ENCODE measurements at places on chromosomes 5 and 9.
A peak's percentile ranks its signal among the peaks of the same experiment; 100 is the strongest.

DNA sequence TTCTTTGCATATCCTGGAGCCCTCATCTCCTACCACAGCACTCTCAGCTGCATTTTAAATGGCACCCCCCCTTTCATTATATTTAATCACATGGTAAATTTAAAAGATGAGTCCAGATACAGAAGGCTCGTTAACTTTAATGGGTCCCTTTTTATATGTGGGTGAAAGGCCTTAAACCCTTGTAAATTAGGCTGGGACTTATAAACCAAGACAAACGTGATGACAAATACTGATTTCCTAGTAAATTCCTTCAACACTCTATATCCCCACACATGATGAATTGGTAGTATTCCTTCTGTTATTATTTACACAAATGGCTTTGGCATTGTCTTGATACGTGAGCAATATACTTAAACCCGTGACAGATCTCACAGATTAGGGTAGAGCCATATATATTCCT is 210.6 kb downstream of the CAAP1 start:
- DNase-seq: no peak

- DNase-seq: no peak
These were observed 141.3 kb upstream of the ALDH1B1 start for GRCh38 chr9:38251036-38251860.

GRCh38 chr9:104934691-104935500 is 6.9 kb upstream of the ABCA1 start:
- no peak for DNase-seq

DNA sequence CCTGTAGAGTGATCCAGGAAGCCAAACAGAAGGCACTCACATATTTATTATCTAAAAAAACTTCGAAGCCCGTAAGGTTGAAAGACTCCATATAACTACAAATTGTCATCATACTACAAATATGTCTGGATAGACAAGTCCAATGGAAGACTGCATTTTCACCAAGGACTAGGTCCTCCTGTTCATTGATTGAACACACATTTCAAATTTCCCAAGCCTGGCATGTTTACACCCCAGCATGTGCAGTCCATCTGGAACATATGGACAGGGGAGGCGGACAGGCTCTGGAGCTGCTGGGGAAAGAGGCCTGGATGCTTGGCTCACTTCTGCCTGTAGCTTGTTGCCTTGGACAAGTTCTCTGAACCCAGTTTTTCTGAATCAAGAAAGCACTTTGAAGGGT is 378.7 kb downstream of the ENC1 start:
- no peak for DNase-seq

GRCh38 chr5:158470764-158471534 is 612.0 kb upstream of the CLINT1 start:
- DNase-seq: no peak

GRCh38 chr9:114386886-114387679 is 699 bp downstream of the AKNA start:
- DNase-seq: no peak

DNA sequence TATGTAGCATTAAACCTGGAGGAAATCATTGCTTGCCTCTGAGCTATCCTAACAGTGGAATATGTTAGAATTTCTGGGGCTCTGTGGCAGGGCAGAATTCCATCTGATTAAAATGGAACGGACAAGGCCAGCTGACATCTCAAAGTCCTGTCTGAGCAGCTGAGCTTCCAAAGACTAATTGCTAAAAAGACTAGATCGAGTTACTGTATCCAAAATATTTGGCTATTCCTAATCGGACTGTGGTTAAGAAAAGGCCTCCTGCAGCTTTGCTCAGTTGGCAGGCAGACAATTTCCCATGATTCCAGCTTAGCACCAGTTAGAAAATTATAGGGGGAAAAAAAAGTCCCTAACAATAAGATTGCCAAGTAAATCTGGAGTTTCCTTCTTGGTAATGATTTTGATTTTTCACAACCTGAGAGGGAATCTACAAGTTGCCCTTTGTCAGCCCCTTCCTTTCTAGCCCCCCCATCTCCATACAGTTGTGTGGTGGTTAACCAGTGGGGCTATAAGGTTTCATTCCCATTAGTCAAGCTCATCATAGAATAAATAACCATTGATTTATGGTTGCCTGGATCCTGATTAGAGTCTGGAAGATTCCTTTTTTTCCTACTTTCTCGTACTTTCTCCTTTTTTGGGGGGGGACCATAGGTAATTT is 26.4 kb downstream of the PTGR1 start:
- peak; percentile 14 for DNase-seq

DNA sequence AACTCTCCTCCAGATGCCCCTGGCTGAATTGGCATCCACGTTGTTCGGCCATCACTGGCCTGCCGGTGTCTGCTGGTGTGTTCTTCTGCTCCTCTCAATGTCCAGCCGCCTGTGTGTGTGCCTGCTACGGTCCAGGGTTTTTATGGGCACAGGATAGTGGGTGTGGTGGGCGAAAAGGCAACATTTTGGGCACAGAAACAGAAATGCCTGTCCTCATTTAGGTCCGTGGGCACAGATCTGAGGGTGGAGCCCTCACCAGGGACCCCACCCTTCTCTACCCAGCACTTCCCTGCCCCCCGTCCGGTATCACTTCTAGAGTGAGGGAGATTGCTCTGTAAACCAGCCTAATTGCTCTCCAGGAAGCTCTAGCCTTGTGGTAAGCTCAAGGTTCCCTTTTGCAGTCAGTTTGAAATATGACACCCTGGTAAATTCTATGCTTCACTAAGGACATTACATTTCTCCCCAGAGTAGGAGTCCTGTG is 410.1 kb downstream of the MAT2B start:
- peak; percentile 36 for DNase-seq

GRCh38 chr9:92245005-92245797 is 48.3 kb downstream of the IARS1 start:
- DNase-seq: no peak

DNA sequence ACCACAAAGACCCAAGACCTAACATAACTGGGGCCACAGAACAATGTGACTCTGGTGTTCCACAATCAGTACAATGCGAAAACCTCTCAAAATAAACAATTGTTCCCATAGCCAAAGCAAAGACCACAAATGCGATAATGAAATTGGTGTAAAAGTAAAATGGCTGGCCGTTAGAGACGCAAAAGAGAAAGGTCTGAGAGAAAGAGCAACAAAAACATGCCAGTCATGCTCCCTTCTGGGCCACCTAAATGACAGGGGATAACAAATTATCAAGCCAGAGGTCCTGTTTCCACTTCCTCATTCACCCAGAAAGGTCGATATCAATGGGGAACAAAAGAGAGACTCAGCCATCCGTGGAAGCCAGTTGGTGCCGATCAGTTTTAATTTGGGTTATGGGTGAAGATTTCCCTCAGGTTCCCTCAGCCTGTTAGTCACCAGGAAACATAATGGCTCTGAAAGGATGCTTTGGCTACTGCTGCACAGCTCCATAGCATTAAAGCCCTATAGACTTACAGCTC is 9.2 kb upstream of the CFAP95 start:
- no peak for DNase-seq

DNA sequence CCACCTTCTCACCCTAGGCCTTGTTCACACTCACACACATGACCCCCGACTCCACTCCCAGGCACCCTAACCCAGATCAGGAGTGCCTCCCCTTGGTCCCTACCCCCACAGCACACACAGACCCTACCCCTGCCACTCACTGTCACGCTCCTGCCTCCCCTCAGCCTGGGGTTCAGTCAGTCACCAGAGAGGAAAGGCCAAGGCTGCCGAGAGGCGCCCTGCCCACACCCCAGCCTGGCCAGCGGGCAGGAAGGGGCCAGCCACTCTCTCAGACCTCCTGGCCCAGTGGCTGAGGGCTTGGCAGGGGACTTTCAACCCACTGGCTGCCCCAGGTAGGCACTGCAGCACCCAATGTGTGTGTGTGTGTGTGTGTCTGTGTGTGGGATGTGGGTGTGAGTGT is 122.4 kb upstream of the MVB12B start:
- DNase-seq: no peak

DNA sequence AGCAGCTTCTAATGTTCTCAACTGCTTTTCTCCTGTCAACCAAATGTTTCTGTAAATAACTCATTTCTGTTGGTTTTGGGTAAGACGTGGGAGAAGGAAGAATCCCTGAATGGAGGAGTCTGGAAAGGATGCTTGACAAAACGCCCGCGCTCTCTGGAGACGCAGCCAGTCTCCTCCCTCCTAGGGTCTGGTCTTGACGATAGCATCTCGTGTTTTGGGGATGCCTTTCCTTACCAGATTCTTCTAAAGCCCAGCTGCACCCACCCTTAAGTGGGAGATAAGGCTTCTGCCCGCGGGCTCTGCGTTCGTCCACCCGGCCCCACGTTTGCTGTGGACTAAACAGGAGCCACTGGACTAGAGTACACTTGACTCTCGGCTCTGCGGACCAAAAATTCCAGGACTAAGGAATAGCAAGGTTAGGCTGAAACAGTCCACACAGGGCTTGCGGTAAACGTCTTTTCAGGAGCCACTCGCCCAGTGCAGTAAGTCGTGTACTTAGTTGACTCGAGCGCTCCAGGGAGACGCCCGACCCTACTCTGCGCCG is 491 bp upstream of the CTSL start:
- peak; percentile 50 for DNase-seq

DNA sequence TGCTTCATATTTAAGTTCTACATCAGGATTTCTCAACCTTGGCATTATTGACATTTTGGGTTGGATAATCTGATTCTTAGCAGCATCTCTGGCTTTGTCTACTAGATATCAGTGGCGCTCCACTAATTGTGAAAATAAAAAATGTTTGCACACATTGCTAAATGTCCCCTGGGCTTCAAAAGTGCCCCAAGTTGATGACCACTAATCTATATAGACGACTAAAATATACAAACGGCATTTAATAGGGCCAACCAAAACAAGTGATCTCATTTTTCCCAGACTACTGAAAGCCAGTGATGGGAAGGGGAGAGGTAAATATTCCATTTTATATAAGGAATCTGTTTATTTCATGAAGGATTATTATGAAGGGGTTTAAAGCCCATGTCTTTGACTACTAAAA is 118.6 kb downstream of the HOMER1 start:
- no peak for DNase-seq

- no peak for DNase-seq
These were observed 128.9 kb upstream of the IL12B start for GRCh38 chr5:159459132-159459627.

DNA sequence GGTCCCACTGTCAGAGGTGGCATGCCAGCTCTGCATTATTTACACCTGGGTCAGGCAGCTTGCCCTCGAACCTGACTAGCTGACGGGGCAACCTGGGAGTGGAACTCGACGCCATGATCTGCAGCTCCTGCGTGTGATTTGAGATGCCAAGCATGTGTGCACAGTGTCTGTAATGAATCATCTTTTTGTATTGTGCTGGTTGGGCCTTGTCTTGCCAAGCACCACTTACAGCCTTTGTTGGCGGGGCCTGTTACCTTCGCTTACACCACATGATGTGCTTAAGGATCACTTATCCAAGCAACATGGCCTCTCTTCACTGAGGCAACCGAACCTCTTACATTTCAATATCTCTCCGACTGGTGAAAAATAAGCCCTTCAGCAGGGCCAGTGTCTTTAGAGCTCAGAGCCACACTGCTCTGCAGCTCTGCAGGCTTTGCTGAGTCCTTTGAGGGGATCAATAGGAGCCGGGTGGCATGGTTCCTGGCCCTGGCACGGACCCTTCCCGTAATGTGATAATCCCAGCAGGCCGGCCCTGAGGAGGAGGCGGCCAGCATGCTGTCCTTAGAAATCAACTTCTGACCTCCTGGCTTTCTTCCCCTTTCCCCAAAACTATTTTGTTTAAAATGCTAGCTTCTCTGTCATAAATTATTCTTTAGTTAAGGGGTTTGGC is 297.7 kb upstream of the CD180 start:
- DNase-seq: peak; percentile 65

GRCh38 chr9:4591123-4591500 is 71.0 kb upstream of the PLPP6 start:
- DNase-seq: no peak

GRCh38 chr9:16992138-16992537 is 121.7 kb upstream of the BNC2 start:
- DNase-seq: no peak

GRCh38 chr5:148620696-148621095 is 33.6 kb downstream of the HTR4 start:
- no peak for DNase-seq

DNA sequence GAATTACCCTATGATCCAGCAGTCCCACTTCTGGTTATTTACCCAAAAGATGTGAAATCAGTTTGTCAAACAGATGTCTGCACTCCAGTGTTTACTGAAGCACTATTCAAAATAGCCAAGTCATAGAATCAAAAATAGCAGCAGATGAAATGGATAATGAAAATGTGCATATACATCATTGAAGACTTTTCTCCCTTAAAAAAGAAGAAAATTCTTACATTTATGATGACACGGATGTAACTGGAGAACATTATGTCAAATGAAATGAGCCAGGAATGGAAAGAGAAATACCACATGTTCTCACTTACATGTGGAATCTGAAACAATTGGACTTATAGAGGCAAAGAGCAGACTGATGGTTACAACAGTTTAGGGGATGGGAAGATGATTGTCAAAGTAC is 21.5 kb upstream of the PLEKHG4B start:
- DNase-seq: no peak

Data from pons (tissue), 1 donor.